ENCODE measurements at places on chromosomes 13 and 19.

DNA sequence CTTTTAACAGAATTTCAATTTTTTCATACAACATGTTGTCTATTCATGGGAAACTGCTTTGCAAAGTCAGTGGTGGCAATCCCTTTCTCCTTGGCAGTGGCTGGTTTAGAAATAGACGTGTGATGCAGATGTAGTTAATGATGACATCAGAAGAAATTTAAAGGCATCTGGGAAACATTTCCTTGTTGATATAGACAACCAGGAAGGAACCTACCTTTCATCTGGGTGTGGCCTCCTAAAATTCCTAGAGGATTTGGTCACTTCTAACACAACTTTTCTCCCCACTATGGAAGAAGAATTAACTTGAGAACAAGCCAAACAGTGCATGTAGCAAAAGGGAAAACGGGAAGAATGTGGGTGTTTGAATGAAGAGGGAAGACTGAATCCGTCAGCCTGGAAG lies 102.8 kb downstream of the EFNB2 start:
- no peak for DNase-seq

GRCh38 chr19:56919308-56919995 lies 78.9 kb upstream of the PEG3 start:
- DNase-seq: no peak

DNA sequence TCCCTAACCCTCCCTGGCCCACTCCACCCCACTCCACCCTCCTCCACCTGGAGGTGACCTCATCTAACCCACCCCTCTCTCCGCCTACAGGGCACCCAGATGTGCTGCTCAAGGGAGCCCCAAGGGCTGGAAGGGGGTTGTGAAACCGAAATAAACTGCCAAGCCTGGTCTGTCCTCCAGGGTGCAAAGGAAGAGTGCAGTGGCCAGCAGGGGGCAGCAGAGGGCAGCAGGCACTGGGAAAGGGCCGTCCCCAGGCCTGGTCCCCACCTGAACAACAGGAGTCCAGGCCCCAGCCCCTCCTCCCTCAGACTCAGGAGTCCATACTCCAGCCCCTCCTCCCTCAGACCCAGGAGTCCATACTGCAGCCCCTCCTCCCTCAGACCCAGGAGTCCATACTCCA lies 8.4 kb upstream of the BCAM start:
- peak; percentile 78 for DNase-seq

- no peak for DNase-seq
Observed at GRCh38 chr13:74850893-74851292, 631.1 kb downstream of the TBC1D4 start.

- no peak for DNase-seq
Observed at GRCh38 chr19:55131421-55131820, 14.0 kb upstream of the PPP1R12C start.

DNA sequence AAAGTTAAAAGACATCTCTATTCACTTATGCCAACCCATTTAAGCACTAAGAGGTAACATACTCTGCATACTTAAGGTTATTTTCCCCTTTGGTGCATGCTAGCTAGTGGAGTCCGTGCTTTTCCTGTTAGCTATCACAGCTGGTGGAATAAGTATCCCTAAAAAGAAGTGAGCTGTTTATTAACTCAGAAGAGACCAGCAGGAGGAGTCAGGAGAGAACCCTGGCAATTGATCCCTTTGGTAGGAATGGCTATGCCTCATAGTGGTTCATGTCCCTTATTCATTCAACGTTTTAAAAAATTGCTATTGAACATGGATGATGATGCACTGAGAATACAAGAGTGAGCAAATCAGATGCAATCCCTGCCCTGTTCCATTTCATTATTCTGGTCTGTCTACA lies 12.4 kb upstream of the NEK5 start:
- no peak for DNase-seq

DNA sequence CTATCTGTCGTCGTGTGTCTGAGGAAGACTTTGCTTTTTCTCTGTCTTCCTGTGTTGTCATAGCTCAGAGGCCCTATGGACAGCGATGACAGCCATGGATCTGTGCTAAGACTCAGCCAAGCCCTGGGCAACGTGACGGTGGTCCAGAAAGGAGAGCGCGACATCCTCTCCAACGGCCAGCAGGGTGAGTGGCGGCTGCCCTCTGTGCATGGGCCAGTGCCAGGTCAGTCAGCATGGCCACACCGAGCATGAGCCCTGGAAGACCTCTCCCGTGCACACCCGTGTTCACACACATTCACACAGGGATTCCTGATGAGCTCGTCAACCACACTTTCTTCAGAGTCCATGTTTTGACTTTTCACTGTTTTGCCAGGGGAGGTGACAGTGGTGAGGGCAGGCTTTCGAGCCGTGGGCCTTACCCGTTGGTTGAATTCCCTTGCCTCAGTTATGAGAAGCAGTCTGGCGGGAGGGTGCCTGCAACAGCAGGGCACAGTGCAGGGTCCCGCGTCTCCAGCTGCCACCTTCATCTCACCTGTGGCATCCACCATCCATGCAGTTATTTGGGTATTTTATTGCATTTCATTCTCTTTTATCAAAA lies 20.2 kb downstream of the NAXD start:
- no peak for DNase-seq

- no peak for DNase-seq
Observed at GRCh38 chr19:45773384-45773783, 4.3 kb upstream of the SIX5 start.

GRCh38 chr19:51145916-51146493 lies 3.9 kb downstream of the SIGLEC7 start:
- DNase-seq: no peak

DNA sequence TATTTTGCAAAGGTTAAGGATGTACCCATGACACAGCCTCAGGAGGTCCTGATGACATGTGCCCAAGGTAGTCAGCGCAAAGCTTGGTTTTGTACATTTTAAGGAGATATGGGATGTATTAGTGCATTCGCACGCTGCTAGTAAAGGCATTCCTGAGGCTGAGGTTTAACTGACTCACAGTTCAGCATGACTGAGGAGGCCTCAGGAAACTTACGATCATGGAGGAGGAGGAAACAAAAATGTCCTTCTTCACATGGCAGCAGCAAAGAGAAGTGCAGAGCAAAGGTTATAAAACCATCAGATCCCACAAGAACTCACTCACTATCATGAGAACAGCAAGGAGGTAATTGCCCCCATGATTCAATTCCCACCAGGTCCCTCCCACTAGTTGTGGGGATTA lies 1017.4 kb downstream of the EFNB2 start:
- no peak for DNase-seq

DNA sequence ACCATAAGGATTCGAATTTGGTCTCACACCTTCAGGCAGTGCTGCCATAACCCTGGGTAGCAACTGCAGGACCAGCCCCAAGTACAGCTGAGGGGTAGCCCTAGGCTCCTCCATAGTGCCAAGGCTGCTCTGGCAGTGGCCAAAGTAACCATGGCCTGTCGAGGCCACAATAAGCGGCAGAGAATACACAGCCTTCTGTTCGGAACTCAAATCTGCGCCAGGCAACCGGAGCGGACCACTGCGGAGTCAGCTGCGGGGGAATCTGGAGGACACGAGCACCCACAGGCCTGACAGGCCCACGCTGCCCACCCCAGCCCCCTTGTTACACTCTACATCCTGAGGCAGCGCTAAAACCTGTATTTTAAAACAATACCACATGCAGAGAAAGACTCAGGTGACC lies 48.7 kb downstream of the CCDC70 start:
- DNase-seq: no peak

GRCh38 chr19:49985871-49986270 lies 24.9 kb upstream of the SIGLEC11 start:
- DNase-seq: no peak

GRCh38 chr13:114269281-114269770 lies 12.1 kb upstream of the UPF3A start:
- no peak for DNase-seq

DNA sequence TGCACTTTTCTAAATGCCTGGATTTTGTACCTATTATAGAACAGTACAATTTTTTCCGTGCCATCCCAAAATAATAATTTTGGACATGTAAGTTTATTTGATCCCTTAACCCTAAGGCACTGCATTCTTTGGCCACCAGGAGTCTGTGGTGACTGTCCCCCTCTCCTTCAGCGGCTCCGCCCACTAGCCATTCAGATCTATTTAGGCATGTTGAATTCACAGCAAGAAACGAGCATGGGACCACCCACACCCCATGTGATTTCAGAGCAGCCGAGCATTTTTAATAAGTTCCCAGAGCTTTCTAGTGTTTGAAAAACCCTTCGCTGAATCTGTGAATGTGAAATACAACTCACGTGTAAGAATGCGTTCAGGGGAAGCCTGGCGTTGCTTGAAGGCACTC lies 567.5 kb downstream of the MYO16 start:
- DNase-seq: no peak

DNA sequence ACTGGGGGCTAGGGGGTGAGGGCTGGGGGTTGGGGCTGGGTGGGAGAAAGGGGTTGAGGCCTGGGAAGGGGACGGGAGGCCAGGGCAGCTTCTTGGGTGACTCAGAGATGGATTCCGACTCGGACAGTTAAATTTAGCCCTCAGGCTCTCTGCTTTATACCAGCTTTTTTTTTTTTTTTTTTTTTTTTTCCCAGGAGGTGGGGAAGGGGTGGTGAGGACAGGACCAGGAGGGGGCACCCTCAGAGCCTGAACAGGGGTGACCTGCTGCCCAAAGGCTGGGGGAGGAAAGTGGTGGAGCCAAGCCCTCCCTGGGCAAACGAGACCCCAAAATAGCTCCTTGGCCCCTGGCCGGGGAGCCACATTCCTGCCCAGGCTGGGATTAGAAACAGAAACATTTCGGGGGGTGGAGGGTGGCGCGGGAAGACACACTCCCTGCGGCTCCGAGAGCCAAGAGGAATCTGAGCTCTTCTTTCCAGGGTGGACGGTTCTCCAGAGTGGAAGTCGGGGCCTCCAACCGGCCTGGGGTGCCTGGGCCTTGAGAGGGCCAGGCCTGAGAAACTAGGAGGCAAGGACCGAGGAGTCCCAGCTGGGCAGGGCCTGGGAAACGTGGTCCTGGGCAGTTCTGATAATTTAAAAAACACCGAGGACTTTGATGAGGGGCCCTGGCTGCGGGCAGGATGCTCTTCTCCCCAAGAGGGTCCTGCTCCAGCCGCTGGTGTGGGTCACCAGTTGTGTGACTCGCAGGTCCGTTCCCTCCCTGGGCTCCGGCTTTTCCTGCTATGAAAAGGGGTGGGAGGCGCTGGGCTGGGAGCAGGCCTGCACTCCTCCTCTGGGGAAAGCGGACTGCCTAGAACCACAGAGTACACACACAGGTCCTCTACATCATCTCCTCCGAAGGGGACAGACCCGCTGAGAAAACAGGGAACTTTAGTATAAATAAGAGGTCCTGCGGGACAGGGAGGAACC lies 813 bp upstream of the DMPK start:
- DNase-seq: no peak

DNA sequence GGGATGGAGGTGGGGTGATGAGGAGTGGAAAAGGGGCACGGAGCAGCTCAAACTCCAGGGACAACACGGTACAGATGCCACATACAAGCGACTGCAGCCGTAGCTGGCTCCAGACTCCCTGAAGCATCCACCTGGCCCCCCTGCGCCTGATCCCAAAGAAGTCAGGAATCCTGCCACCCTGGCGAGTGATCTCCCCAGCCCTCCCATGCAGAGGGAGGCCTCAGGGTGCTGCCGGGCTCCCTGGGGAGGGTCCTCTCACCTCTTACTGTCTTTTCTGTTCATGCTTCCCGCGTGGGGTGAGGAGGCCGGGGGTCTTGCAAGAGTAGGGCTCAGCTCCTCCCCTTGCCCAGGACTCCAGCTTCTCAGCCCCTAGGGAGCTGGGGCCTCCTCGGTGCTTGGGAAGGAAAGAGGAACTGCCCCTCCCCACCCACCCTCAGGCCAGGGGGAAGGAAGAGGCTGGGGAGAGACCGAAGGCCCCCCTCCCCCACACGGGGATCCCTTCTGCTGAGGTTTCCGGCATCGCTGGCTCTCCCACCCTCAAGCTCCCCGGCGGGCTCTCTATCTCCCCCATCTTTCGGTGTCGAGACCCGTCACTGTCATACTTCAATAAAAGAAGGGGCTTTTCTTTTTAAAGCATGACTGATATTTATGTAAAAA lies at the start of gene RASGRP4:
Gene RASGRP4, minus strand, starts transcription at position 410 of the 657 bp plus-strand sequence. Its CDS starts 128 bp downstream, at position 282.
- DNase-seq: peak; percentile 43

DNA sequence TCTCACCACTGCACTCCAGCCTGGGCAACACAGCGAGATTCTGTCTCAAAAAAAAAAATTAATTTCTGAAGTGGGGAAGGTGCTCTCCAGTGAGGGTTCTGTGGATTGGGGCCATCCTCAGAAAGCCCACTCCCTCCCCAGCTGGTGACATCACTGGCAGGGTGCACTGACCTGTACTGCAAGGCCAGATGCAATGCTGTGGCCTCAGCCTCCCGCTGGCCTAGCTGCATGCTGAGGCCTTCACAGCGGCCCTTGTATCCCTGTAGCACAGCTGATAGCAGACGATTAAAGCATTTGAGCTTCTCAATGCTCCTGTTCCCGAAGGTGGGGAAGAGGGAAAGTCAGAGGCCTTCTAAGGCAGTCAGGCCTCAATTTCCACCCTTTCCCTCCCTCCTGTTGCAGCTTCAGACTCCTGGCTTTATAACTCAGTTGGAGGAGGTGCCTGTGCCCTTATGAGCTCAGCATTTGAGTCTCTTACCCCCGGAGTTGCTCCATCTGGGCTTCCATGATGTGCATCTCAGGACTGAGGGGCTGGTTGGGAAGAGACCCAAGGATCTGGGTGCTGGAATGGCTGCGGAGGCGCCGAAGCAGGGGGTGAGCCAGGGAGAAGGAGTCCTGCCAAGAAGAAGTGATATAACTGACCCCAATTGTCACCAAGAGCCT lies 5.3 kb downstream of the USHBP1 start:
- no peak for DNase-seq

DNA sequence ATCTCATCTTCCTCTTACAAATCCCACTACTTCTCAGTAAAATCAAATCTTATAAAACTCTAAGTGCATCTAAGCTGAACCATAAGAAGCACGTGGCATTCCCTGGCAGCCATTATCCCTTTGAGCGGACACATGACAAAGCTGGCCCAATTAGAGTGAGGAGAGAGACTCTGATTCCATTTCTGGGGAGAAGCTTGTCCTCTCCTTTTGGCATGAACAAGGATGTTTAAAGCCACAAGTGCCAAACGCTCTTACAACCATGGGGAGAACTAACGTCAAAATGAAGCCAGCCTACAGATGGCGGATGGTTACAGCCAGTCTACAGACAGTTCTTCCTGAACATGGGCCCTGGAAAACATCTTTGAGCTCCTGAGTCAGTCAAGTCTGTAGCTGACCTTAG lies 231.3 kb downstream of the LHFPL6 start:
- no peak for DNase-seq

DNA sequence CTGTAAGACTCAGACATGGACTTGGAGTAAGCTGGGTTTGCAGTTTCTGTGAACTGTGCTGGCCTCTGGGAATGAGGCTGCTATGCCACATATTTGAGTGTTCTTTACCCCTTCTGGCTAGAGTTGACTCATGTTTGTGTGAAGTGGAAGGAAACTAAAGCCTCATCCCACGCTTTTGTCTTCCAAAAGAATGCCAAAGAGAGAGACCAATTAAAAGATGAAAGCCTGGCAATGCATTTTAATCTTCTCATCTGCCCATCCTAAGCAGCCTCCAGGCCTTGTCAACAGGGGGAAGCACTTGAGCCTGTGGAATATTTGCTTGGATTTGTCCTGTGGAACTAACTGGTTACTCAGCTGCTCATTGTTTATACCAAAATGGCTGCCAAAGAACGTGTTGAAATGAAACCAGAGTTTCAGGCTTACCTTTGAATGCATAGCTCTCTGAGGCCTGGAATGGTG lies 49.1 kb downstream of the LMO7 start:
- DNase-seq: no peak

All from CD4-positive, alpha-beta T cell treated with Interleukin-10 for 1 hour (primary cell).